Stimulated activated CD8-positive, alpha-beta memory T cell treated with anti-CD3 and anti-CD28 coated beads, Interleukin-7, amount 100 ng/mL, for 48 hours (primary cell): ENCODE measurements at places on chromosomes 7 and 10.

DNA sequence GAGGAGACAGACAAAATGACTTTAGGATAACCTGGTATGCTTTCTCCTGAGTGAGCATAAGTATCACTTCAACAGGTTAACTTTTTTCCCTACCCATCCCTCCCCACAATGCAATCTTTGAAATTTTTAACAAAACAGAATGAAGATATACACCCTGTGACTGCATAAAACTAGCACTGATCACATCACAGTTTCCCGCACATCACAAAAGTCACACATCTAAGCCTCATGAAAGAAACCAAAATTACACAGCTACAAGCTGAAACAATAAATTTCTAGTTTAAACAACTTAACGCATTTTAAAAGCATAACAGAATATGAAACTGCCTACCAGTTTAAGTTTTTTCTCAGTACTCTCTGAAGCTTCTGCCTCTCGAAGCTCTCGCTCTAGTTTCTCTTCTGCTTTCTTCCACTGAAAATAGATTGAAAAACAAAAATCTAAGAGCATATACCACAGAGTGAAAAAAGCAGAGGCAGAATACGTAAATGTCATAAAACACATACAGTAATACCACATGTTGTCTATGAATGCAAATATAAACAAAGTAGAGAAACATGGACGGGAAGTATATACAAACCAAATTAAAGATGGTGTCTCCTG, 18.1 kb downstream of the NOC3L start:
- DNase-seq, result no peak

DNA sequence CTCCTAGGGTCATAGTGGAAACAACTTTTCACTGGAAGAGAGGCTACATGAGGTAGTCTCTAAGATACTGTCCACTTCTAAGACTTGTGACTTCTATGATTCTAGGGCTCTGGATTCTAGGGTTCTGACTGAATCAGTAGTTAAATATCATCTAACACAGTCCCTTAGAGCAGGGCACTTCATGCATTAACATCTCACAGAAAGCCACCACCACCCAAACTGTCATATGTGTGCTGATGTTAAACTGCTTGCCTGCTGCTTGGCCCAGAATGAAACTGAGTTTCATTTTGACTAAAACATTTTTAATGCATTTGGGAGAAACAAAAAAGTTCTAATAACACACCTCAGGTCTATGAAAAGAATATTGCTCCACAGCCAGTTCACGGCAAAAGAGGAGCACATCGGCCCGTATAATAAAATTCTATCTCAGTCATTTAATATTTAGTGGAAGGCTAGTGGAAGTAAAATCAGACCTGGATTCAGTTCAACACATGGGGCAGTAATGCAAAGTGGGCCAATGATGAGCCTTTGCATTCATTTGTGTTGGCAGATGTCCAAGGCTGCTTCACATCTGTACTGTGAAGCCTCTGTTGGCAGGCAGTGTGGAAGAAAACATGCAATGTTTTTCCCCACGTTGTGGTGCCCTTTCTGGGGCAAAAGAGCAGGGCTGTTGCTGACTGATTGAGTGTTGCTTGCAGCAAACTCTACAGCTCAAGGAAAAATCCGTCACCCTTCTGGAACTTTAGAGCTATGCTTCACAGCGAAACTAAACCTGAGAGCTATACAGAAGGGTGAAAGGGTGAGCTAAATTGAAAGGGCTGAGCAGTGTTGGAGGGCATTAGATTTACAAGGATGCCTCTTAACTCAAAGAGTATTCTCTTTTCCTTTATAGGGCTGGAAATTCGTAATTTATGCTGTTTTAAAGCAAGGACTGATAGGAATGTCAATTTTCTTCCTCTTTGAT, 33.5 kb upstream of the AUTS2 start:
- no peak for DNase-seq

GRCh38 chr7:23295401-23295697, 3.8 kb upstream of the MALSU1 start:
- DNase-seq, result no peak

- DNase-seq, result no peak
These were observed 28.2 kb downstream of the NOD1 start for GRCh38 chr7:30450240-30450982.

- no peak for DNase-seq
These were observed 67.5 kb downstream of the POU6F2 start for GRCh38 chr7:39045231-39045630.

- DNase-seq, result no peak
These were observed 34.9 kb upstream of the STEAP1 start for GRCh38 chr7:90119178-90119971.

GRCh38 chr10:79245539-79246208, 101.6 kb upstream of the PPIF start:
- no peak for DNase-seq

GRCh38 chr10:33145451-33146188, 187.6 kb upstream of the ITGB1 start:
- DNase-seq, result no peak

- DNase-seq, result no peak
These were observed 22.8 kb upstream of the MSMB start for GRCh38 chr10:46068905-46069304.

DNA sequence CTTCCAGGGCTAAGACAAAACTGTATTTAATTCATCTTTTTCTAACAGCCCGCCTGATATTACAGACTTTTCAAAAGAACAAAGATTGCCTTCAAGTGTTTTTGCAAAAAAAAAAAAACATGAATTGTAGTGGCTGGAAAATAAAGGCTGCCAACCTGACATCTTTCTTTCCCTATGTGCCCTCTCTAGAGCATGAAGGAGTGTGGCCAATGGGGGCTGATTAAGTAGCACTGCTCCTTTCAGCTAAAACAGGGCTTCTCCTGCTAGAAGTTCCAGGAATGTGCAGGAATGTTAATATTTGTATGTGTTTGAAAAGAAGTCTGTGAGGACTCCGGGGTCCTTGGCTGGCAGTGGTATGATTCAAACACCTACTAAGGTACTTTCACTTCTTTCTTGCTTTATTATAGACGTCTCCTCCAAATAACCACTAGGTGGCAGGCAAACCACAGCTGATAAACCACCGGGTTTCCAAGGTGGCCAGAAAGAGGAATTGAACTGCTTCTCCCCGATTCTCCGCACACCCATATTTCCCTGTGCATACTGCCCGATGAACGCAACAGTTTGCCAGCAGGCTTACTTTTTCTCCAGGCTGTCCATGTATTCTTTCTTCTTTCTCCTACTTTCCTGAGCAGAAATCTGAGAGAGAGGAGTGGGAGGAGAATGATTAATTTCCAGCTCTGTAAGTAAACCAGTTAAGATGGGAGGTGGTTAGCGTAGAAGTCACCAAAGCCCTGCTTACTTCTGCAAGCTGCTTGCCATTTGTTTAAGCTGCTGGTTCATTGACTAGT, 56.8 kb upstream of the DGKI start:
- DNase-seq, result peak; percentile 28

DNA sequence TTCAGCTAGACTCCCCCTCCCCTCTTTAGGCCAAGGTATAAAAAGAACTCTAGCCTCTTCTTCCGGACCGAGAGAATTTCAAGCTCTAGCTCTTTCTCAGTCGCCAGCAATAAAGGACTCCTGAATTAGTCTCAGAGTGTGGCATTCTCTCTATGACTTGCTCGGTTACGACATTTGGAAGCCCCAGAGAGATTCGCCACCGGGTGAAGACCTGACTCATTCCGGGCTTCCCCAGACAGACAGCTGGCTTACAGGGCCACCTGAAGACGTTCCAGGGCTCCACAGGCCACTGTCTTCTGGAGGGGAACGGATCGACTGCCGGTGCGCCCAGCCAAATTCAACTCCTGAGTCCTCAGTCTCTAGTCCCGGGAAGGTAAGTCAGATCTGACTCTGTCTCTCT, at the start of gene AKR1B15:
Gene AKR1B15 (plus strand): TSS at position 234 of the 400 bp plus-strand sequence. CDS start 15,510 bp downstream, outside the sequence.
- DNase-seq, result peak; percentile 29

- no peak for DNase-seq
These were observed 734 bp downstream of the PCLO start for GRCh38 chr7:83161899-83162401.

- no peak for DNase-seq
These were observed 131.3 kb downstream of the LHPP start for GRCh38 chr10:124592736-124593430.

- no peak for DNase-seq
These were observed 575.2 kb downstream of the KCNMA1 start for GRCh38 chr10:77062381-77062780.

GRCh38 chr10:10138685-10139084, 879.0 kb upstream of the CELF2 start:
- no peak for DNase-seq

DNA sequence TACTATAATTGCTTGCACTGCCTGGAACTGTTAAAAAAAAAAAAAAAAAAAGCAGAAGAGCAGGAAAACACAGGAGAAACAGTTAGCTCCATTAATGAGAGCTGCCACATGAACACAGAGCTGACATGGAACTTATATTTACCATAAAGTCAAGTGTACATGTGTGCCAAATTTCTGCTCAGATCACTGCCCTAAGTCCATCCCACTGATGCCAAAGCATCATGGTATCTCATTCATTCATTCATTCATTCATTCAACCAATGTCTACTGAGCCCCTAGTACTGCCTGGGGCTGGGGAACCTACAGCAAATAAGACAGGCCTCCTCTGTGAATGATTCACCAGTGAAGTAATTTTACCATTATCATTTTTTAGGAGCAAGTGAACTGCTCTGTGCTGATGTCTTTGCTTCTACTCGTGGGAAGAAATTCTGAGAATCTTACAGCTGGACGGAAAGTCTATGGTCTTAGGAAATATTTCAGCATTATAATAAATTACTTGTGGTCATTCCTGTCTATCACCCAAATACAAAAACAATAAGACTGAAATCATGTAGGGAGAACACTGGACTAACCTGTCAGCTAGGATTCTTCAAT, 58.8 kb upstream of the ABLIM1 start:
- no peak for DNase-seq

GRCh38 chr7:126760914-126761577, 491.7 kb downstream of the GRM8 start:
- DNase-seq, result no peak

DNA sequence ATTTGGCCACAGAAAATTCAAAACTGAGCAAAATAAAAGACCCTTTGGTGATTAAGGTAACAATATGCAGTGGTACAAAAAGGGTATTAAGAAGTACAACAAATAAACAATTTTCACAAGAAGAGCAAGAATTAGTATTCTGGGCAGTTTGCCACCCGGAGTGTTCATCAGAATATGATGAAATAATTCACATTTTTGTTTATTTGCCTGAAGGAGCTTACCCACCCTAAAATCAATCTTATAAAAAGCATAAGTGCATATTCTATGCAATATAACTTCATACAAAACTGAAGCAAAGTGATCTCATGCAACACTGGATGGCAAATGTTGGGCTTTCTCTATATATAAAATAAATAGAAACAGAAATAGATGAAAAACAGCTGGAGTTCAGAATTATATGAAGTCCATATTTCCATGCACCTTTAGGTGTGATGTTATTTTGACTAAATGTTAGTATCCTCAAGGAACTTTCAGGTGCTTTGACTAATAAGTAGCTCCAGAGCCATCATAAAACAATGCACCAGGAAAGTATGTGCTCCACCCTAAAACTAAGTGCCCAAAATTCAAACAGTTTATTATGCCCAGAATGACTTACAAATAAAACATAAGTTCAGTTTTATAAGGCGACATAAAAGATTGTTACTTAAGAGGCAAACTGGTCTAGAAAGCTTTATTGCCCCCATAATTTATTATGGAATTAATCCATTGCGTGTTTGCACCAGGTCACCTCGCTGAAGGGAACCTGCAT, 474.3 kb downstream of the SEMA3D start:
- DNase-seq, result no peak

DNA sequence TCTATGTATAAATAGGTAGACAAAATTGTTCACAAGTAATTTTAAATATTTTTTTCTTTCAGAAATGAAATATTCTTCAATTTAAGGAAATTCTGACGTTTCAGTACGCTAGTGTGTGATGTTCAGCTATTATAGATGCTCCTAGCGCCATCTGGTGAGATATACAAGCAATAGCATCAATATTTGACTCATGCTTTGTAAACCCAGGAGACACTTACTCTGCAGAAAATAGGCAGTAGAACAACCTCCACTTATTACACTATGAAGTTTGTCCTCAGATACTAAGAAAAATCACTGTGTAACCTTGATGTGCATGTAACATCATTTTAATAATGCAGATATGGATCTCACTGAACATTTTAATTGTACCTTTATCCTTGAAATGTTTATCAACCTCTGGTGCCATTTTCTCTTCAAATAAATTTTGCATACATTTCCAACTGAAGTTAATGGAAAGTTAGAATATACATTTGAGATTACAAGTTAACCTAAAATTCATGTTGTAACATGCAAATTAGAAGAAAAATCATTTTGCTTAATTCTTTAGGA, 151.5 kb upstream of the FAM3C start:
- no peak for DNase-seq

- DNase-seq, result no peak
These were observed 28.7 kb downstream of the SLC29A3 start for GRCh38 chr10:71347587-71348395.

- DNase-seq, result no peak
These were observed 2.6 kb upstream of the NEURL1 start for GRCh38 chr10:103490986-103491314.

DNA sequence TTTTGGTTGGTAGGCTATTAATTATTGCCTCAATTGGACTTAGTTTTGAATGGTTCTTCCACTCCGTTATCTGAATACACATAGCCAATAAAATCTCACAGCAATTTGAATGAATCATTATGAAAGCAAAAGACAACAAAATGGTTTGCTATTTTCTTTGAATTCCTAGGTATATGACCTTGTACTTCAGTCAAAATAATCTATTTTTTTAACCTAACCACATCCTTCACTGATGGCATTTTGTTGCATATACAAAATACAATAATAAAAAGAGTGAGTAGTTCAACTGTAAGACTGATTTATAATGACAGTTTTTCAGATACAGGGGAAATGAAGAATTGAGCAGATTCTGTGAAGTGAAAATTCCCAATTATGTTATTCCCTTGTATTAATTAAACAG, 433.1 kb downstream of the HTR7 start:
- DNase-seq, result no peak

GRCh38 chr7:30842542-30843451, 68.9 kb upstream of the AQP1 start:
- no peak for DNase-seq

DNA sequence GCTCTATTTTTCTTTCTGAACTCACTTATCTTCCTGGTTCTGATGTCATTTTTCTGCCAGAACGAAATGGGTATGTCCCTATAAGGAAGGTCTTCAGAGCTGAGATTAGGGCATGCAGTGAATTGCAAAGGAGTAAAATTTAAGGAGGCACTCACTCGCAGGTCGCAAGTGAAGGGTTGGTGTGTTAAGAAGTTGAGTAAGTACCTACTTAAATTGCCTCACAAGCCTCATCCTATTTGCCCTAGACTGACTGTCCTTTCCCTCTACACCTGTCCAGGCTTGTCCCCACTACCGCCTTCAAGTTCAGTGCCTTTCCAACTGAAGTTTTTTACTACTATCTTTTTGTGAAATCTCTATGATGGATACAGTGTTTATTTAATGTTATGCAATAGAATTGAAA, 191.5 kb downstream of the AHR start:
- DNase-seq, result no peak

- DNase-seq, result no peak
These were observed 73.1 kb upstream of the AASS start for GRCh38 chr7:122217125-122217524.
